Right ventricle myocardium inferior (tissue), 1 donor: ENCODE measurements at places on chromosomes 4 and X. TPM values are rescaled to one million over a fixed set of nuclear protein-coding genes. Genes with fewer than 3 reads are reported as not detected.

Gene ARX
- total RNA-seq, result not detected

Gene KLHL13
- total RNA-seq, result 6.0 TPM

Gene NPY2R
- total RNA-seq, result not detected

Gene MAOA
- total RNA-seq, result 102 TPM

Gene MAGEB17
- total RNA-seq, result not detected

Gene POU3F4
- total RNA-seq, result not detected

Gene RTL9
- 0.38 TPM for total RNA-seq

Gene SOD3
- total RNA-seq, result 63.4 TPM
